Esophagus squamous epithelium (tissue), 5 donors: ENCODE measurements at places on chromosomes 12 and 14.

GRCh38 chr12:40577834-40578233, 114.4 kb upstream of the CNTN1 start:
- H3K27me3 ChIP-seq = no peaks in the 10 kb centered on the region
- H3K27ac ChIP-seq = no peak overlapping the region
- no peak for DNase-seq
- H3K4me1 ChIP-seq = no peaks in the 10 kb centered on the region
- H3K36me3 ChIP-seq = no peaks in the 10 kb centered on the region

DNA sequence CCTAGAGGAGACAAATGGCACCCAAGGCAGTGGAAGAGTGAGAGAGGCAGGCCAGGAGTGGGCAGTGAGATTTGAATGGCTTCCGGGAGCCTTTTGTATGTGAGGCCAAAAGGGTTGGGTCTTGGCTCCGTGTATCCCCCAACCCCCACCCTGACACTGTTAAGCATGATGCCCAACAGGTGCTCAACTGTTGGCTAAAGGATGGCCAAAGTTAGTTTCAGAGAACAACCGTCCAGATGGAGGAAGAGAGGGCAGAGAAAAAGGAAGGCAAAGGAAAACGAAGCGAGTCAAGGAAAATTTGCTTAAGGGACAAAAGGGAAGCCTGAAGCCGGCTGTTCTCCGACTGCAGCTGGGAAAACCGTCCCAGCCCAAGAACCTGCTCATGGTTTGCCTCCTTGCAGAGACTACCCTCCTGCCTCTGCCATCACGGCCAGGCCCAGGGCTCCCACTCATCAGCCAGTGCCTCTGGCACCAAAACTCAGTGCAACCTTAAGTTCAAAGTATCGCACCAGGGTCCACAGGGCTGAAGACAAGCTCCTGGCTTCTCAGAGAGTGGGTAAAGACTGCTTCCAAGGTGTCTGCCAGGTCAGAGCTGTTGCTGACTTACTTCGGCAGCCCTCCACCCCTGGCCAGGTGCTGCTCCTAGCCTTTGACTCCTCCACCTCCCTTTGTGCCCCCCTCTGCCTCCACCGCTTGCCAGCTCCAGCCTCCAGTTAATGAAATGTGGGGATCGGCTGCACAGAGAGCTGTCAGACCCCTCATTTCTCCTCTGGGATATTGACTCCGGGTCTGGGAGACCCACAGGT, 4.2 kb upstream of the C1QL4 start:
- no peak overlapping the region for H3K4me3 ChIP-seq
- no peak for DNase-seq
- H3K36me3 ChIP-seq = no peaks in the 10 kb centered on the region
- no peak overlapping the region for H3K27ac ChIP-seq
- H3K4me1 ChIP-seq = peaks cover 45% of the 10 kb centered on the region

GRCh38 chr12:121514184-121514742, 66.6 kb downstream of the KDM2B start:
- no peaks in the 10 kb centered on the region for H3K36me3 ChIP-seq
- H3K4me1 ChIP-seq = no peaks in the 10 kb centered on the region
- H3K27me3 ChIP-seq = no peaks in the 10 kb centered on the region
- no peak overlapping the region for H3K27ac ChIP-seq
- no peak overlapping the region for H3K4me3 ChIP-seq

DNA sequence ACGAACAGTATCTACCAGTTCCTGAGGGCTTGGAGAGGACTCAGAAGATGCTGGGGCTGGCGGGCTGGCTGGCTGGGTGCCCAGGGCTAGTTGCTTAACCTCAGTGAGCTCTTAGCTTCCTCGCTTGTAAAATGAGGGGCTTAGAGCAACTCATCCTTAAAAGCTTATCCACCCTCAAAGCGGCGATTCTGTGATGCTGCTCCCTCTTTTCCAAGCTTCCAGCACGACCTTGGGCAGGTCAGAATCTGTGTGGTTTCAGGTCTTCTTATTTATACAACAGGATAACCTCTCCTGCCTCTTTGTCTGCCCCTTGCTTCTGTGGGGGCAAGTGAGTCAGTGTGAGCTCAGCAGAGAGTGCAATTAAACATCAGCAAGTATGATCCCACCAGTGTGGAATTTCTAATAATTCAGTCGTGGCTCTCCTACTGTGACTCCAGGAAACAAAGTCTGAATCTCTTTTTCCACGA, 281.8 kb downstream of the KSR2 start:
- H3K27me3 ChIP-seq = no peaks in the 10 kb centered on the region
- no peak overlapping the region for H3K4me3 ChIP-seq

DNA sequence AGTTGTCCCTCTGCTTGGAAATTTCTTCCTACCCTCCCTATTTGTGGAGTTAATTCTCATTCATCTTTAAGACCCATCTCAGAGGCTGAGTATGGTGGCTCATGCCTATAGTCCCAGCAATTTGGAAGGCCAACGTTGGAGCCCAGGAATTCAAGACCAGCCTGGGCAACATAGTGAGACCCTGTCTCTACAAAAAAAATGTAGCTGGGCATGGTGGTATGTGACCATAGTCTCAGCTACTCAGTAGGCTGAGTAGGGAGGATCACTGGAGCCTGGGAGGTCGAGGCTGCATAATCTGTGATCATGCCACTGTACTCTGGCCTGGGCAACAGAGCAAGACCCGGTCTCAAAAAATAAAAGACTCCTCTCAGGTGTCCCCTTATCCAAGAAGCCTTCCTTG, 125.1 kb downstream of the SUDS3 start:
- DNase-seq = no peak
- H3K27ac ChIP-seq = no peak overlapping the region
- H3K4me1 ChIP-seq = no peaks in the 10 kb centered on the region

- no peak for DNase-seq
- no peaks in the 10 kb centered on the region for H3K27me3 ChIP-seq
- no peak overlapping the region for H3K4me3 ChIP-seq
- no peaks in the 10 kb centered on the region for H3K4me1 ChIP-seq
- no peak overlapping the region for H3K27ac ChIP-seq
- H3K36me3 ChIP-seq = no peaks in the 10 kb centered on the region
These were observed 400.2 kb downstream of the BCL11B start for GRCh38 chr14:98871796-98872195.
